Activated T-helper 1 cell treated with anti-CD3 and anti-CD28 coated beads, Interleukin-2, amount 50 U/mL, for 16 hours (primary cell): ENCODE measurements at places on chromosomes 6 and 20.

GRCh38 chr6:116444575-116444974, 16.6 kb upstream of the CALHM6 start:
- DNase-seq: no peak

DNA sequence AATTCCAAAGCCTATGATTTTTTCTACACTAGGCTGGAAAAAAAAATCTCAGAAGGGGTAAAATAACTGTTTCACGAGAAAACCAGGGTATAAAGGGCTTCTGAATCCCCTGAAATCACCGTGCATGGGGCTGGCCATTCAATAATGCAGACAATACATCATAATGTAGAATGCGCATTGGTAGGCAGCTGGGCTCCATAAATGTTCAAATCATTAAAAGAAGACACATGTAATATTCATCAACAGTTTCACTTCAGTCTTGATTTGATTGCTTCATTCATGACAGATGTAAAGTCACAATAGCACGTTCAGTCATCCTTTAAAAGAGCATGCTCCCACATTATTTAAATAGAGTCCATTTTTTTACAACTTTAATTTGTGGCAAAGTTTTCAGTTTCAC, 20.5 kb downstream of the PTCHD4 start:
- no peak for DNase-seq

DNA sequence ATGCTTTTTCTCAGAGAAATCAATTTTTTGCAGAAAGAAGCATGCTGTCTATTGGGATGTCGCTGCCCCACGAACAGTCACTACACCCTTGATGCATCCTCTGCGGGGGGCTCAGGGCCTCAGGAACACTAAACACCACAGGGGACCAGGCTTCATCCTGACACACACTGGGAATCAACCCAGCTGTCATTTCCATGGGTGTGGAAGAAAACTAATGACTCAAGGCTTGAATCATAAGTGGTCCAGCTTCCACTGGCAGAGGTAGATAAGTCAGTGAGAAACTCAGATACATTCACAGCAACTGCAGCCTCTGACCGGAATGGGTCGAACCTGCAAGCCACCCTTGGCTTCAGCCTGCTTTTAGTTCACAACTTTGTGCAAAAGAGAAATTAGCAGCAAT, 81.3 kb upstream of the SPTLC3 start:
- DNase-seq: no peak

- DNase-seq: no peak
These were observed 59.2 kb upstream of the HBS1L start for GRCh38 chr6:135113860-135114259.

DNA sequence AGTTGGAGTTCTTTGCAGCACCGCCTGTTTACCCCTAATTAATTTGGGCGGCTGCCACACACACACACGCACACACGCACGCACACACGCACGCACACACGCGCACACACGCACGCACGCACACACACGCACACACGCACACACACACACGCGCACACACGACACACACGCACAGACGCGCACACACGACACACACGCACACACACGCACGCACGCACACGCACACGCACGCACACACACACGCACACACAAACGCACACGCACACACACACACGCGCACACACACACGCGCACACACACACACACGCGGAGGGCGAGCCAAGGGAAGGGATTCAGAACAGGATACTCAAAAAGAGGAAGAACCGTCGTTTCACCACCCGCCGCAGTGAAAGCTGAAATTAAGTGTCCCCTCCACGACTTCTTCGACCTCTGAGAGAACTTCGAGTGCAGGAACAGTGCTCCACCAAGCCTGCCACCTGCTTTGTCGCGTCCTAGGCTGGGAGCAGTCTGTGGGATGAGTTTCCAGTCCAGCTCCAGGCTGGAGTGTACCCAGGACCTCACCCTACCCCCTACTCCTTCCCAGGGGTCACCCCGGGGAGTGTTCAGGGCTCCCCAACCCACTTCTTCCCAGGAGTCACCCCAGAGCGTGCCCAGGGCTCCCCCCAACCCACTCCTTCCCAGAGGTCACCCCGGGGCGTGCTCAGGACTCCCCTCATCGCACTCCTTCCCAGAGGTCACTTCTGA, 1.1 kb downstream of the RNASET2 start:
- no peak for DNase-seq

GRCh38 chr6:8352966-8353340, 82.4 kb downstream of the SLC35B3 start:
- DNase-seq: no peak

- DNase-seq: no peak
These were observed 264.5 kb downstream of the PREX1 start for GRCh38 chr20:48563191-48563870.

GRCh38 chr6:27847706-27848105, 64.5 kb downstream of the OR2B2 start:
- DNase-seq: no peak

DNA sequence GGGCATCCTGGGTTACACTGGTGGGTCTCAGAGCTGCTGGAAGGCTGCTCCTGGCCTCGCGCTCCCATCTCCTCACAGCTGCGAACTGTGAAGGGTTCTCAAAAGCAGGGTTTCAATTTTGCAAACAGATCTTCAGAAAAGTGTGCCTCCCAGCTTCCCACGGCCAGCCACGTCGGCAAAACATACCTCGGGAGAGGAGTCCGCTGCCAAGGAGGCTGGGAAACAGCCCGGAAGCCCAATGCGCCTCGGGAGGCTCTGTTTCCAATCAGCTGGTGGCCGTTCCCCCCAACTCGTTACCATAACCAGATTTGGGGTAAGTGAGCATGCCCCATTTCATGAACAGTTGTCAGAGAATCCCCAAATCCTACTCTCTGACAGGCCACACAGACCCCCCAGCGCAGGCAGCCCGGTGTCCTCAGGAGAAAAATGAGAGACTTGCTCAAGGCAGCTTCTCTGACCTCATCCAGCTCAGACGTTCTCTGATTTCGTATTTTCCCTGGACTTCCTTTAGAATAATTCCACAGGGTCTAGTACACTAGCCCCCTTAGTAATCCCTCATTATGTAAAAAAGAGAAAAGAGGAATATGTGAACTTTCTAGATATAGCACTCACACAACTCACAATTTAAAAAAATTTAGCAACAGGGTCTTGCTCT, 98.4 kb downstream of the SNX5 start:
- no peak for DNase-seq
